ENCODE measurements at places on chromosomes 5 and 9. TPM values are rescaled to one million over a fixed set of nuclear protein-coding genes. Genes with fewer than 3 reads are reported as not detected.

CARD19 gene
- total RNA-seq = 31.2 TPM

DNA sequence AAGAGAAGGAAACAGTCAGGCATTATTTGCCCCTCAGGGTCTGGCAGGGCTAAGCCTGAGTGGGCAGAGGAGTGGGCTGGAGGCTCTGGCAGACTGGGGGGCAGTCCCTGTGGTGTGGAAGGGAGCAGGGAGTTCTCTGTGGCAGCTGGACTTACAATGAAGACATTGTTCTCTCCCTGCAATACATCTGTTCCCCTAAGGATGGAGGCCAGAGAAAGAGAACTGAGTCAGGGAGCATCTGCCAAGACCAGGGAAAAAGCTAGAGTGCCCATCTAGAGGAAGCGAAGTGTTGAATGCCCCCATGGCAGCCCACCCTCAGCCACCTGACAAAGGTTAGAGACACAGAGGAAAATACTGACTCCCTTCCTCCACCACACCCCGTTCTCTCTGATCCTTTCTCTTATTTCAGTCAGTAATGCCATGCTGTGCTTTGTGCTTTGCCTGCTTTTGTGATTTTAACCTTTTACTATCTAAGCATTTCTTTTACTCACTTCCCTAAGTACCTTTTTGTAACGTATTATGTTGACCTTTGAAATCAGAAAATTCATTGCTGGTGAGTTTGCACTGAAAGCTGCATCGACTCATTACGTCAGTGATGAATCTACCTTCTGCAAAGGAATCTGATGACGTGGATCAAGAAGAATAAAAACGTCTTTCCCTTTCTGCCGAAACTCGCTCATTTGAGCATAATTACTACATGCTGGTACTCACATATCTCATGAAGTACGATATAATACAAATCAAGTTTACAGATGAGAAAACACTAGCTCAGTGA is 76.0 kb downstream of the ACTL7B start:
- DNase-seq = no peak

GRCh38 chr5:58988938-58989337 is 406.1 kb downstream of the RAB3C start:
- DNase-seq = no peak

- no peak for DNase-seq
Measured at GRCh38 chr9:97567182-97567893, 65.8 kb downstream of the TSTD2 start.

GRCh38 chr9:406886-407654 is 192.4 kb downstream of the DOCK8 start:
- no peak for DNase-seq

KCNMB1 gene
- total RNA-seq = 9.3 TPM

GRCh38 chr5:132526290-132526973 is 16.9 kb downstream of the IL5 start:
- DNase-seq = no peak

GRCh38 chr5:74124826-74125225 is 498.8 kb downstream of the ARHGEF28 start:
- no peak for DNase-seq

GRCh38 chr5:22306011-22306410 is 547.1 kb downstream of the CDH12 start:
- no peak for DNase-seq

- DNase-seq = no peak
Measured at GRCh38 chr9:108017671-108018070, 528.1 kb upstream of the KLF4 start.

- no peak for DNase-seq
Measured at GRCh38 chr9:116319480-116319879, 165.9 kb downstream of the PAPPA start.

DNA sequence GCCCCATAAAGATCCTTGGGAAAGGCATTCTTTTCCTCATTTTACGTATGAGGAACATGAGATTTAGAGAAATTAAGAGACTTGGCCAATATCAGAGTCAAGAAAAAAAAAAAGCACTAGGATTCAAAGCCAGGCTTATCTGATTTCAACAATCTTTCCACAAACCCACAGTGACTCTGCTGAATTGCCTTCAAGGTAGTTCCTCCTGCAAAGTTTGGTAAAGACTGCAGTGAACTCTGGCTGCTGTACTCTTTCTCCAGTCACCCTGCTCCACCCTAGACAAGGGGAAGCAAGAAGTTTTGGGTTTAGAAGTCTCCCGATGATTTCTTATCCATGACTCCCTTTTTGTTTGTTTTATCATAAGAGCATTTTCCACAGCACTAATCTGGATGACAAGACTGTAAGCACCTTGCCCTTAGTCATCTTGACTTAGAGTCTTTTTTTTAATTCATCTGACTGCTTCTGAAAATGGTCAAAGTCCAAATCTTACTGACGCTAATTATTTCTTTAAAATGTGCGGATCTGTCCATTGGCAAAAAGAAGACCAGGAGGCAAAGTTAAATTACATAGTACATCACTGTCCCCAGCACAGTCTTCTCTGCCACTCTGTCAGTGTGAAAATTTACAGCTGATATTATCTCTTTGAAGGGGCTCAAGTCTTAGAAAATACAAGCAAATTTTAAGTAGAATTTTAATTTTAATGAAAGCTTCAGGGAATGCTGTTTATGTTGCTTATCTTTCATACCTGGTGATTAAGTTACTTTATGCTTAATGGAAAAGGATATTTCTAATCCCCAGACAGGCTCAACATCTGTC is 180.1 kb downstream of the TTLL11 start:
- DNase-seq = no peak

GRCh38 chr5:113172231-113172826 is 195.7 kb downstream of the DCP2 start:
- no peak for DNase-seq
